Activated B cell treated with CpG ODN at 0.5 μM for 24 hours (primary cell): ENCODE measurements at places on chromosomes 1 and 21. TPM values are rescaled to one million over a fixed set of nuclear protein-coding genes. Genes with fewer than 3 reads are reported as not detected.

Gene HECTD3
- 40.3 and 49.9 TPM in 2 replicates for total RNA-seq

DNA sequence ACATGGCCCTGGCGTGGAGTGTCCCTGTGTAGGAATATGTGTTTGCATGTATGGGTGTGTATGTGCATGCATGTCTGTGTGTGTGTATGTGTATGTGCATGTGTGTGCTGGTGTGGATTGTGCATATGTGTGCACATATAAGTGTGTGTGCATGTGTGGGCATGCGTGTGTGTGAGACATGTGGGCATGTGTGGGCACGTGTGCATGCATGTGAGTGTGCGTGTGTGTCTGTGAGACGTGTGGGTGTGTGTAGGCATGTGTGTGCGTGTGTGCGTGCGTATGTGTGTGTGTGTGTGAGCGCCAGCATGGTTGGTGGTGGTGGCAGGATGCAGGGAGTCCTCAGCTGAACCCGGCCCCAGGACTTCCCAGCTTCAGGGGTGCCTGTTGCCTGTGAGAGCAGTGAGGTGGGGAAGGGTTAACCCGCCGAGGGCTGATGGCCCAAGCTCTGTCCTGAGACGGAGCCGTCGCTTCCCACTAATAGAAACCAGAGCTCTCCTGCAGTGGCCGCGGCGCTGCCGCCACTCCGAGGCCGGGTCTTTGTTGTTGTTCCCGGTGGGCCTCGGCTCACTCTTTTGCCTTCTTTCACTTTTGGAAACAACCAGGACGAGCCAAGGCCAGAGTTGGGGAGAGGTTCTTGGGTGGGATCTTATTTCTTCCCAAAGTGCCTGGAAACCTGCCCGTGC, 143.6 kb upstream of the ARHGEF16 start:
- no peak for DNase-seq

GRCh38 chr1:6145864-6146410, 34.2 kb downstream of the CHD5 start:
- no peak for DNase-seq

- no peak for DNase-seq
These were observed 71.3 kb downstream of the GRIK3 start for GRCh38 chr1:36963006-36963405.

DNA sequence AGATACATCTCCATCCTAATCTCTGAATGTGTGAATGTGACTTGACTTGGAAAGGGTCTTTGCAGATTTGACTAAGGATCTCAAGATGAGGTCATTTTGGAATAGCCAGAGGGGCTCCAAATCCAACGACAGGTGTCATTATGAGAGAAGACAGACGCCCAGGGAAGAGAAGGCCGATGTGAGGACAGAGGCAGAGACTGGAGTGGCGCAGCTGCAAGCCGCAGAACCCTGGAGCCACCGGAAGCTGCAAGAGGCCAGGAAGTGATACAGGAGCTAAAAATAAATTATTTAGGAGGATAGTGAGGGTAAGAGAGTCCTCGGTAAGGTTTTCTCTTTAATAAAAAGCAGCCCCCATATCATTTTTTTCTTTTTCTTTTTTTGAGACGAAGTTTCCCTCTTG, 9.7 kb upstream of the AADACL4 start:
- DNase-seq = no peak
